ENCODE measurements at places on chromosomes 7 and 10.

GRCh38 chr10:3692387-3692999 lies 92.5 kb downstream of the KLF6 start:
- no peak for DNase-seq

DNA sequence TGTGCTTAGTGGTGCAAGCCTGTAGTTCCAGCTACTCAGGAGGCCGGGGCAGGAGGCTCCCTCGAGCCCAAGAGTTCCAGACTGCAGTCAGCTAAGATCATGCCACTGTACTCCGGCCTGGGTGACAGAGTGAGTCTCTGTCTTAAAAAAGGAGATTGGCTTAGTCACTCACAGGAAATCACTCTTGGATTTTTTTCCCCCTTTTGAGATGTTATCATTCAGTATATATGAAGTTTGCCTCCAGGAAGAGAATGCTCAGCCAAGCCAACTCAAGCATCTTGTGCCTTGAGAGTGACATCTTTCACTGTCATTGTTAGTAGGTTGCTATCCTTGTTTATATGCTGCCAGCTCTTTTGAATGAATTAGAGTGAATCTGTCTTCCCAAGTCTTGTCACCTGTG lies 28.0 kb downstream of the NIPSNAP2 start:
- peak; percentile 47 for DNase-seq

GRCh38 chr10:88467835-88468485 lies 115.2 kb downstream of the RNLS start:
- no peak for DNase-seq

DNA sequence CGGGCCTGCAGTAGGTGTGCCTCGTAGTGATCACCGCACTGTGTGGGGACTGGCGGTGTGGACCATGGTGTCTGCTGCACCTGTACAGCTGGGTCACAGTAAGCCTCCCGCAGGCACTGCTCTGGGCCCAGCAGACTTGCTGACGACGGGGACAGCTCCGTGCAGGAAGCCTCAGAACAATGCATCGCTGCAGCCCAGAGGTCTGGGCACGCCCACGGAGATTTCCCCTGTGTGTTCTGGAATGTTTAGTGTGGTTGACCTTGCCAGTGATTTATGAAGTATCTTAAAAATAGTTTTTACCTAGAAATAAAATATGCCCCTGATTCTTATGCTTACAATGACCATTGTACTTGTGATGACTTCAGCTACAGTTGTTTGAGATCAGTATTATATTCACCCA lies 59.1 kb upstream of the ZNF32 start:
- DNase-seq = no peak

DNA sequence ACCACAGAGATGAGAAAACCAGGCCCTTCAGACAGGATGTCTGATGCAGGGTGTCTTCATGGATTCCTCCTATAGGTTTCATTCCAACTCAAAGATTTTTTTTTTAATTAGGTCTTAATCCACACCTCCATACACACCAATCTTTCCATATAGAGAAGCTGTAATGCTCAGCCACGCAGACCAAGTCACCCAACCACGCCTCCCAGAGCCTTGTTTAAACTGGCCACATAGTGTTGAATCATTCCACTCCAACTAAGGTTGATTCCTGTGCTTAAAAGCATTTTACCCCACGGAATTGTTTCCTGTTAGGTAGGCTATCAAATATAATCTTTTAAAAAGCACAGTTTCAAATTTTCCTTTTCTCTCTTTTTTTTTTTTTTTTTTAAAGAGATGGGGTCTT lies 153.6 kb downstream of the TYW1B start:
- no peak for DNase-seq

DNA sequence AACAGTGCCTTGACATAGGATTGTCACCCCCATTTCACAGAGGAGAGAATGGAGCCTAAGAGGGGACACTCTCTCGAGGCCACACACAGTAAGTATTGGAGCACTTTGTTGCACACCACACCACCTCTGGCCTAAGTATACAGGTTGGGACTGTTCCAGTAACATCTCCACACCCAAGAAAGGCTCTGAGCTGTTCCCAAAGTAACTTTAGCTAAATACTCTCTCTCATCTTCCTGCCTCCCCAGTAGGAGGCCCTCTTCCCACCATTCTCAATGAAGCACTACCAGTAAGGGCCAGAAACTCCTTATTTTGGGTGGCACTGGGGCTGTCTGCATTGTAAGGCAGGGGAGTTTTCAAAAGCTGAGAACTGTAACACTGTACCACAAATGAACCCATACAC lies 189.5 kb downstream of the ZNF438 start:
- no peak for DNase-seq

- DNase-seq = peak; percentile 17
These were observed 126.3 kb upstream of the CELF2 start for GRCh38 chr10:10891124-10892082.

- DNase-seq = no peak
These were observed 19.4 kb downstream of the AKR1C2 start for GRCh38 chr10:4984223-4984622.

- DNase-seq = peak; percentile 85
These were observed 52.0 kb downstream of the P4HA1 start for GRCh38 chr10:73044378-73045285.

GRCh38 chr10:25356609-25357008 lies 181.8 kb downstream of the GPR158 start:
- DNase-seq = no peak

DNA sequence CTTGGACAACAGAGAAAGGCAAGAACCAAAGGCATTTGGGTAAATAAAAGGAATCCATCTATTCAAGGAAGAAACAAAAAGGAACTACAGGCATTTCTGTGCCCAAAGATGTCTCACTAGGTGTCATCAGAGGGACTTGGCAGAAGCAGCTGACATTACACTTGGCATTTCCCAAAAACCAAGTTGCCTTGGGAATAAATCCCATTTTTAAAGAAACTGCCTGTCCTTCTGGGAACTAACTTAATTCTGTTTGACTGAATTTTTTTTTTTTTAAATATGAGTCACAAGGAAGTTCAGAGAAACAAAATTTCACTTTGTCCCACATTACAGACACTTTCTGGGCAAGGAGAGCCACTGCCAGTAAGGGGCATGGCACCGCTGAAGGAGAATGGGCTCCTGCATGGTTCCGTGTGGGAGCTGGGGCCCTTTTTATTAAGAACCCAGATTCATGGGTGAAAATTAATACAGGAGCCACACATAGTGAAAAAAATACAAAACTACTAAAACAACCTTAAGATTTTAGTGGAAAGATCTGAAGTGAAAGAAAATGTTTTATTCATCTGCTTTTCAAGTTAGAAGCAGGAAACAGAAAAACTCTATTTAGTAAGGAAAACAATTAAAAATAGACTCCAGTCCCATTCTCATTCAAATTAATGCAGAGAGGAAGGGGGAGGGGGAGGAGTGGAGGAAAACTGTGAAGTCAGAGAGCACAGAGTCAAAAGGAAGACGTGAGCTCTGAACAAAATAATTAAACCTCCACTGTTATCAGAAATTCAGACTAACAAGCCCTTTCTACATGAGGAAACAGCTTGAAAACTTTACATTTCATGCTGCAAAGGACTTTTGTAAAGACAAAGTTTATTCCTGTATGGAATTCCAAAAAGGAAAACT lies 118.4 kb upstream of the PDLIM1 start:
- no peak for DNase-seq

- DNase-seq = no peak
These were observed 89.5 kb upstream of the ZNF438 start for GRCh38 chr10:31120961-31121685.

DNA sequence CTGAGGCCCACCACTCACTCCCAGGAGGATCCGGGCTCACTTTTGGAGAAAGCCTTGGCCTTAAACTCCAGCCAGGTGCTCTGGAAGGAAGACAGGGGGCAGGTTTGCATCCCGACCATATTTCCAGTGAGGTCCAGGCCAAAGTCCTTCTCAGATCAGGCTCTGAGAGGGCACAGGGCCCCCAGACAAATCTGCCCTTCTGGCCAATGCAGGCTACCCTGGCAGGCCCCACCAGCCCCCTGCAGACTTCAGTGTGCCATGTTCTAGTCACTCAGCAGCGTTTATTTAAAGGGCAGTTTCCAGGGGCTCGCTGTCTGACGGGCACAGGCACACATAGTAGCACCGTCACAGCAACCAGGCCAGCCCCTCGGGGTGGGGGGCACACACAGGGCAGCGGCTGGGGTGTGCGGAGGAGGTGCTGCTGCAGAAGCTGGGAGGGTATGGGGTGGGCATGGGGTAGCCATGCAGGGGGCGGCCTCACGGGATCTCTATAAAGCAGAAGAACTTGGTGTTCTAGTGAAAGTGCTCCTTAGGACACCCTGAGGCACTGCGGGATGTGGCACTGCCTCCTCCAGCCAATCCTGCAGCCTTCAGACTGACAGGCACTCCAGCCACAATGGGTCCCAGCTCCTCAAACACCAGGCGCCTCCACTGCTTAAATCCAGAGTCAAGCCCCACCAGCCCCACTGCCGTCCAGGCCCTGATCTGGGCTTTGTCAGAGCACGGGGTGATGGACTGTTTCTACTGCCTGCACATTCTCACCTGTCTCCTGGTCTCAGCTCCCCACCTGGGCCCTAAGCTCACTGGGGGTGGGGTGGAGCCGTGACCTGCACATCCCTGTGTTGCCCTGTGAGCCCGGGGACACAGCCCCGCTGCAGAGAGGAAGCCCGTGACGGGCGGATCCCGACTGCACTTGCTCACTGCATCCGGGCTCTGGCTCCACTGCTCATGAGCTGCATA lies 9.6 kb upstream of the PYROXD2 start:
- DNase-seq = no peak

- no peak for DNase-seq
These were observed 772.3 kb upstream of the GHITM start for GRCh38 chr10:83367036-83367435.

DNA sequence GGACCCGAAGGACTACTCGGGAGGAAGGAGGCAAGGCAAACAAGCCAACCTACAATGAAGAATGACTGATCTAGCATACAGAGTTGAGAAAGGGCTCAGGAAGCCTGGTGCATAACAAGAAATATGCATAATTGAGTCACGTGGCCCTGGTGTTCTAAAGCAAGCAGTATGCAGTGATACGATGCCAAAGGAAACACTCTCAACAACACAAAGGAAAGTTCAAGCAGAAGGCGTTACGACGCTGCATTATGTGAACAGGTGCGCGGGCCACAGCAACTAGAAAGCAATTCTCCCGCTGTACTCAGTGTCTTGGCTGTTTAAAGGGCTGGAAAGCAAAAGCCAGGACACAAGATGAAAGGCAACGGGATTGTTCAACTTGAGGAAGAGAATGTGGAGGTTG lies 100.8 kb downstream of the PRTFDC1 start:
- no peak for DNase-seq
